Liver (tissue), 10 donors: ENCODE measurements at places on chromosomes 4 and X. TPM values are rescaled to one million over a fixed set of nuclear protein-coding genes. Genes with fewer than 3 reads are reported as not detected.

NKX3-2 gene
- total RNA-seq: not detected

SORBS2 gene
- total RNA-seq: 73.9 TPM

GRCh38 chr4:48623182-48623780 lies 133.2 kb downstream of the ZAR1 start:
- H3K4me1 ChIP-seq: peaks cover 3% of the 10 kb centered on the region
- no peaks in the 10 kb centered on the region for H3K27me3 ChIP-seq
- no peak overlapping the region for H3K4me3 ChIP-seq
- DNase-seq: no peak
- H3K36me3 ChIP-seq: peaks cover 4% of the 10 kb centered on the region

DNA sequence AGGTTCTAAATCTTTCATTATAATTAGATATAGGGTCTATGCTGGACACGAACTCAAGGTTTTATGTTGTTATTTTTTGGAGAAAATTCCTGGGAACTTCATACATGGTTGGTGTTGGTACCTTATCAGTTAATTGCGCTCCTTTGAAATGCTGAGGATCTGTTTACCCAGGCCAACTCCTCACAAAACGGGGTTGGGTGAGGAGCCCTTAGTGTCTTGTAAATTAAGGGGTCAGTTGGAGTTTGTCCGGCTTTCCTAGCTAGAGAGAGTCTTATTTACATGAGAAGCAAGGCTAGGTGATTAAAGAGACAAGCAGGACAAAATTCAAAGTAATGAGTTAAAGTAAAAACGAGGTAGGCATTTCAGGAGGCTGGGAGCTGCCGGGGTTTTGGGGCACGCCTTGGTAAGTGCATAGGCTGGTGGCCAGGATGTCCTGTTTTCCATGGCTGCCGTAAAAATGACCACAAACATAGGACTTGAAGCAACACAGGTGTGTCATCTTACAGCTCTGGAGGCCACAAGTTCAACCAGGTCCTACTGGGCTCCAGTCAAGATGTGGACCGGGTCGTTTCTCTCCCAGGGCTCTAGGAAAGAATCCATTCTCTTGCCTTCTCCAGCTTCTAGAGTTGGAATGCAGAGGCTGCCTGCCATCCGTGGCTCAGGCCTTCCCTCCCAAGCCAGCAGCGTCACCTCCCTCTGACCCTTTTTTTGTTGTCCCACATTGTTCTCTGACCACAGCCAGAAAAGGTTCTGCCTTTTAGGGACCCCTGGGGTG lies 19.8 kb downstream of the PSAPL1 start:
- no peak for DNase-seq
- no peaks in the 10 kb centered on the region for H3K27me3 ChIP-seq
- no peak overlapping the region for H3K27ac ChIP-seq

GRCh38 chr4:53584658-53585057 lies 6.6 kb downstream of the LNX1 start:
- no peak for DNase-seq
- H3K4me1 ChIP-seq: peaks cover 16% of the 10 kb centered on the region
- no peak overlapping the region for H3K27ac ChIP-seq
- H3K27me3 ChIP-seq: no peaks in the 10 kb centered on the region

DNA sequence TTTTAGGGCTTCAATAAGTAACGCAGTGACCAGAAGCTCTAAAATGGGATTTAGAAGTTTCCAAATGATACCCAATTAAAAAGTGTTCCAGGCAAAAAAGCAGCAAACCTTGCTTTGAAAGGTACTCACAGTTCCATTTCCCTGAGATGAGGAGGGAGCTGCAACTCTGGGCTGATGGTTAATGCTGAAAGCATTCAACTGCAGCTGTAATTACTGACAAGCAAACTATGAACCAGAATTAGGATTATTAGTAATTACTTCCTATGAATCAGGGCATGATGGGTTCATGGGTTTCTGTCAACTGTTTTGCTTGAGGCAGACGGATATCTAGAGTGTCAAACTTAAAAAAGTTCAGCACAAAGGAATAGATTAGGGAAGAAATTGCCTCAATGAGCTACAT lies 357.4 kb downstream of the STIM2 start:
- H3K27me3 ChIP-seq: no peaks in the 10 kb centered on the region
- H3K4me3 ChIP-seq: no peak overlapping the region
- DNase-seq: no peak
- H3K4me1 ChIP-seq: no peaks in the 10 kb centered on the region
- no peak overlapping the region for H3K27ac ChIP-seq
- H3K36me3 ChIP-seq: no peaks in the 10 kb centered on the region
